ENCODE measurements at places on chromosomes 7 and 10.

GRCh38 chr10:81108516-81109199, 571.0 kb downstream of the SH2D4B start:
- DNase-seq, result no peak

DNA sequence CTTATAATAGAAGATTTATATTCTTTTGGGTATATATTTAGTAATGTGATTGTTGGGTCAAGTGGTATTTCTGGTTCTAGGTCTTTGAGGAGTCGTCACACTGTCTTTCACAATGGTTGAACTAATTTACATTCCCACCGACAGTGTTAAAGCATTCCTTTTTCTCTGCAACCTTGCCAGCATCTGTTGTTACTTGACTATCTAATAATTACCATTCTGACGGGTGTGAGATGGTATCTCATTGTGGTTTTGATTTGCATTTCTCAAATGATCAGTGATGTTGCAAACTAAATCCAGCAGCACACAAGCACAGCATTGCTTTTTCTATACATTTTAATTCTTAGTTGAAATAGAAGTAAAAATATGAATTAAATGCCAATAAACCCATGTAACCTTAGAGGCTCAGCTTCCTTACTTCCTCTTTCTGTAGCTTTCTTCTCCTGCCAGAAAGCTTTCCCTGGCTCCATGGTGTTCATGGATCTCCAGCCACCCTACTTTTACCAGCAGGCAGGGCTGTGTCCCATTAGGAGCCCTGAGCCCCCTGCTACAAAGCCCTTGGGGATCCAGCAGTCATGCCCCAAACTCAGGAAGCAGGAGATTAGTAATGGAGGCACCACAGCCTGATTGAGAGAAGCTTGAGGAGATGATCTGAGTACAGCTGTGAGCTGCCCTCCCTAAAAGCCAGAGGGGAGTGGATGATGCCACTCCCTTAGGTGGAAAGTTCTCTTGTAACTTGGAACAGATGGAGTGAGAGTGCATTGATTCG, 158.6 kb downstream of the TMEM178B start:
- no peak for DNase-seq

- no peak for DNase-seq
Observed at GRCh38 chr10:123100030-123100762, 35.6 kb upstream of the HMX3 start.

DNA sequence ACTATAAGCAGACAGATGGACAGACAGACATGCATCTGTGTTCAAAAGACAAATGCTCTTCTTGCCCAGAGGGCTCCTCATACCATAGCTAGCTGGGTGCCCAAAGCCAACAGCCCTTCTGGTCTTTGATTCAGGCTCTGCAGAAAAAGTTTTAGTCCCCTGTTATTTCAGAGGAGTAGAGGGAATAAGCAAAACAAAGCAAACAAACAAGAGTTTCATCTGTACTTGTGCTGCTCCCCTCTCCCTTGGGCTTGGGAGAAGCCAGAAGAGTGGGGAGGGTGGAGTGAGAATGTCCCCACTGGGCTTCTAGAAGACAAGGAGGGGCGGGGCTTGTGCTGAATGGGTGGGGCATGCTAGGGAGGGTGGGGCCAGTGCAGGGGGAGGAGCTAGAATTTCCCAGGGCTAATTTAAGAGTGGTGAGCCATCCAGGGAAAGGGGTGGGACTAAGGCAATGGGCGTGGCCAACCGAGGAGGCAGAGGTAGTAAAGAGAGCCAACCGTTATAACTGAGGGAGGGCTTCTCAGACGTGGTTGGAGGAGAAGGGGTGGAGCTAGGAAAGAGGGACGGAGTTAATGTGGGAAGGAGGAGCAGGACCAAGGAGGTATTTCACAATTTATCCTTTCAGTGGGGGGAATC, 101.2 kb upstream of the MGMT start:
- no peak for DNase-seq

DNA sequence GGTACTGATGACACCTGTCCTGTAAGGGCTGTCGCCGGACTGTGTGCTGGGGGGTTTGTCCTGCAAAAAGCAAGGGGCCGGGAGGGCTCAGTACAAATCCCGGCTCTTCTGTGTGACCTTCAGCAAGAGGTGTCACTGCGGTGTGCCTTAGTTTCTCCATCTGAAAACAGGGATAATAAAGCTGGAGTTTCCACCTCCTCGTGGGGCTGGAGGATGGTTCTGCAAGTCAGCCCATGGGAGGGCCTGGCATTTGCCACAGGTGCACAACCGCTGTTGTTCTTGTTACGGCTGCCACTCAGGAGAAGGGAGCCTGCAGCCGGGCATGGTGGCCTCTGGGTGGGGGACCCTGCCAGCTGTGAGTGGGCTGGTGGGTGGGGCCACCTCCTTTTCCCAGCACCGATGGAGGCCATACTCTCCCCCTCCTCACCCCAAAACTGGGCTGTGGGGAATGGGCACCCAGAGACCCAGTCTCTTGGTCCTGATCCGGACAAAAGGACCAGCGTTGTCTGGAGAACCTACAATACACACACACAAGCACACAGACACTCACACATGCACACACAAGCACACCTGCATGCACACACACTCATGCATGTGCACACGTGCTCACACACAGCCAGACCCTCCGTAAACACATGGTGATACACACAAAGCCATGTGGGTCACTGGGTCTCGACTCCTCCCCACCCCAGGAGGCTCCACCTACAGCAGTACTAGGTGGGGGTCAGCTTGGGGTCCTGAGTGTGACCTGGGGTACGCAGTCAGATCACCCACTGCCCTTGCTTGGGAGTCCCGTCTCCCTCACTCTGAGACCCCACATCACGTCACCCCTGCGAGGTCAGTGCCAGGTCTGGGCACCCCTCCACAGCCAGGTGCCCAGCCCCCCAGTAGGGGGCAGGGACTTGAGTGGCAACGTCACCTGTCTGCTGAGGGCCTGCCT, 34.1 kb downstream of the ELFN1 start:
- DNase-seq, result no peak

GRCh38 chr10:70348228-70348850, 34.1 kb downstream of the LRRC20 start:
- no peak for DNase-seq

- no peak for DNase-seq
Observed at GRCh38 chr7:135522509-135522908, 12.6 kb upstream of the CNOT4 start.

- DNase-seq, result no peak
Observed at GRCh38 chr10:60511477-60512229, 122.0 kb upstream of the ANK3 start.

All from SIG-M5 (cell line).